Neural progenitor cell (in vitro differentiated cells): ENCODE measurements at places on chromosomes 2 and 18.

DNA sequence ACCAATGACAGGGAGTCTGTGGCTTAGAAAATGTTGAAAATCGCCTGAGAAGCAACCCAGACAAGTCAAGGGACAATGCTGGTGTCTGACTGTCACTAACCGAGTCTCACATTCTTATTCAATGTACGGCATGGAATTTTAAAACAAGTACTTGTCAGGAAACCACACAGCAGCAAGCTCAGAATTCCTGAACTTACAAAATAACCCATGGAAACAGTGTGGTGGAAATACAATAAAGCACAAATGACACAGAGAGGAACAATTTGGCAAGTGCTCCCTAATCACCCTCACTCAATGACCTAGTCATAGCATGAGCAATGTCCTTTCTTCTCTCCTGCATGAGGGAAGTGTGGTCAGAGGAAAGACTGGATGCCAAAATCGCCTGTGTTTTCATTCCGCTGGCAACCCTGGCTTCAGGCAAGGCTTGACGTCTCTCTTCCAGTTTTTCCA, 154.0 kb downstream of the SATB2 start:
- DNase-seq: no peak

DNA sequence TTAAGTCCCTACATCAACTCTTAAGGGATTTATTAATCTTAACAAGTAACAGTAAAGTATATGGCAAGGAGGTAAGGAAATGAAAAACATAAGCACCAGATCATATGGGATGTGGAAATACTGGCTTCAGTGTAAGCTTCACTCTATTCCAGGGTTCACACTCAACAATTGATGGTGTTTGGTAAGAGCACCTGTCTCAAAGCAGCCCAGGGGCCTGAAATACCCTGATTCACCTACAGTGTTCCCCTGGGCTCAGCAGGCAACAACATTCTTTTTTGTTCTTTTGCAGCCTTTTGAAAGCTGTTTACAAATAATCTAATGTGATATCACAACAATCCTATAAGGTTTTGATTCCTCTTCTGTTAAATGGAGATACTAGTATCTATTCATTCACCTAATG, 1.2 kb upstream of the MLPH start:
- no peak for DNase-seq

- no peak for DNase-seq
Measured at GRCh38 chr2:46434851-46435273, 44.5 kb upstream of the TMEM247 start.

DNA sequence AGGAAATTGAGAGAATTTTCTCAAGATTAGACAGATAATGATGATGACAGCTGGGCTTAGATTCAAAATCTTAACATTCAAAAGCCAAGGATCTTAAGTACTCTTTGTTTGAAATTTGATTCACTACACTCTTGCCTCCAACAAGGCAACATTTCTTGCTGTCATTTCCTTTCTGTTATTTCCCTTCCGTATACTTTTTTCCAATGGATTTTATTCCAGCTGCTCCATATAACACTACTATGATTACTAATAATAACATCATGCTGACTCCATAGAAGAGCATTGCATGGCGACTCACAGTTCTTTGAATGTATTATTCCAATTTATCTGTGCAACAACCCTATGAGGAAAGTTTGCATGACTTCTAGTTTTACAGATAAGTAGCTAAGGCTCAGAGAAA, 33.9 kb upstream of the CCDC102B start:
- no peak for DNase-seq

- DNase-seq: no peak
Measured at GRCh38 chr2:96139181-96139758, 968 bp upstream of the ASTL start.

DNA sequence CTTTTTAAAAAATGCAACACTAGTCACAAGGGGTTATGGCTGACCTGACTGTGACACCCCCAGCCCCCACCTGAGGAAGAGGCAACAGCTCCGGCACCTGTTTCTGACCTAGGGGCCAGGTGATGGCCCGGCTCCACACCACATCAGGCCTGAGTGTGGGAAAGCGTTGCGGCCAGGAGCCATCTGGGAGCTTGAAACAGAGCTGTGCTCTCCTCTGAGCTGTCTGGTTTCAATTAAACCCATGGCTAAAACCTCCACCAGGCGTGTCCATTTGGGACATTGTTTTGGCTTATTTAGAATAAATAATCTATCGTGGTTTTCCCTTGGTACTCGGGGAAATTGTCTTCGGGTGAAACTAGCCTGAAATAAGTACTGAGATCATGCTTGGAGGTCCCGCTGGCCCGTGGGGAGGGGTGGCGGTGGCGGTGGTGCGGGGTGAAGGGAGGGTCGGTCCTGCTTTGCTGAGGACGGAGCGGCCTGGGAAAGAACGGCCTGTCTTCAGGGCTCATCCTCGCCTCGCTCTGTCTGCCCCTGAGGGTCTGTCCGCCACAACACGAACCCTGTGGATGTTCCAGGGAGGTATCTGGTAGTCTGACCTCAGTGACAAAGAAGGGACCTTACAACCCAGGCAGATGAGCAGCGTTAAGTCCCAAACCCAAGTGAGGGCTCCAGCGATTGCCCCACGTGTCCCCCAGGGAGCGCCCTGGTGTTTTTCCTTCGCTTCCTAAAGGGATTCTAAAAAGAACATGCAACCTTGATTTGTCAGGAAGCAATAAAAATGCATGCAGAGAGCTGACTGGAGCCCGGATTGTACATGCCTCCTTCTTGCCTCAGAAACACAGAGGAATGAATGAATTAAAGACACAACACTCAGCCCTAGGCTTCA, 58.7 kb downstream of the IL1RL2 start:
- DNase-seq: no peak
